ENCODE measurements at places on chromosomes 16 and 17. TPM values are rescaled to one million over a fixed set of nuclear protein-coding genes. Genes with fewer than 3 reads are reported as not detected.
A peak's percentile ranks its signal among the peaks of the same experiment; 100 is the strongest.

DNA sequence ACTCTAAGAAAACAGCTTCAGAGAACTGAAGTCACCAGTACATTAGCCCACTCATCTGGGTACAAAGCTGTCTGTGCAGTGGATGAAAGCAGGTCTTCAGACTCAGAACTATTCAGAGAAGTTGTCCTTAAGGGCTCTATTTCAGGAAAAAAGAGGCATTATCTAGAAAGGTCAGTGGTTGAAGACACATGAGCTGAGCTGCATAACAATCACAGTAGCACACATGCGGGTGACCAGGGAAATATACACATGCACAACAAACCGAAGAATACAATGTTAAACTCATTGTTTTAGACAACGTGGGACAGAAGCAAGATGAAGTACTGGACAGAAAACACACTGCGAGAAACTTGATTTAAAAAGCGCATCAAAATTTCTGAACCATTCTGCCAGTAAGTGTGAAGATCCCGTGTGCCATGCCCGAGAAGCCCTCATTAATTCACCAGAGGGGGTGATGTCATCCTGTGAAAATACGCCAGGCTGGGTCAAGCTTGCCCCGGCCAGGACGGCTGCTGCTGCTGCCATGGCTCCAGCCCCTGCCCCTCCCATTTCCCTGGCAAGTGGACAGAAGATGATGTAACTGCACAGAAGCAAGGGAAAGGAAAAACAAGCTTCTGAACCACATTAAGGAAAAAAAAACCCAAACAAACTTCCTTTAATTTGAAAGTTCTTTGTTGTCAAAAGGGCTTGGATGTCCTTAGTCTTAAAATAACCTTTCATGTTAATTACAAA, 10.1 kb downstream of the DYNC1LI2 start:
- peak; percentile 91 for DNase-seq

Gene AXIN2
- 75.7 TPM for total RNA-seq

Gene ATP2A1
- total RNA-seq, result 0.34 TPM

- no peak for DNase-seq
Observed at GRCh38 chr17:56325313-56326000, 172.2 kb downstream of the ANKFN1 start.

Gene ZNF75A
- total RNA-seq, result 40.9 TPM

- DNase-seq, result no peak
Observed at GRCh38 chr17:15885770-15886169, 59.2 kb upstream of the ADORA2B start.

GRCh38 chr17:57889892-57890856, 40.3 kb upstream of the MRPS23 start:
- DNase-seq, result peak; percentile 98
